GM23338 (cell line): ENCODE measurements at places on chromosomes 1 and 21. TPM values are rescaled to one million over a fixed set of nuclear protein-coding genes. Genes with fewer than 3 reads are reported as not detected.

Gene LRRC39
- total RNA-seq, result 0.87 TPM in 1 of 2 replicates, not detected in the other

Gene TMPRSS15
- total RNA-seq, result not detected in 2 replicates

GRCh38 chr1:212754680-212755079 is 36.9 kb downstream of the NSL1 start:
- no peak overlapping the region for H3K4me3 ChIP-seq
- H3K36me3 ChIP-seq, result no peaks in the 10 kb centered on the region; the same call in 1 of the 2 replicates
- H3K27ac ChIP-seq, result peak overlapping the region; percentile 55; the same call in 1 of the 2 replicates
- H3K27me3 ChIP-seq, result no peaks in the 10 kb centered on the region
- DNase-seq, result peak; percentile 33

DNA sequence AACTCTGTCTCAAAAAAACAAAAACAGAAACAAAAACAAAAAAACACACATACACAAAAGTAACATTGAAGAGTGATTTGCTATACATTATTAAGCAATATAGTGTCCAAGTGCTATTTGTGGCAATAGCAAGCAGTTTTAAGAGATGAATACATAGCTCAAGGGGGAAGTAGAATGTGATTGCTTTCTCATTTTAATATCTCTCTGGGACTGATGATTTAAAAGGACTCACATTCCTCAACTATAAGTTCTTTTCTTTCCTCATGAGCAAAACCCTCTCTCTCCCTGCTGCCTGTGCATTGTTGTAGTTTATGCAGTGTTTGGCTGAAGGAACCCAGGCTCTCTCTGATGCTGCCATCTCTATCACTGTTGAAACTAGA is 47.0 kb upstream of the CSF1 start:
- H3K4me3 ChIP-seq, result no peak overlapping the region
- H3K27me3 ChIP-seq, result no peaks in the 10 kb centered on the region
- H3K4me1 ChIP-seq, result peaks cover 19% of the 10 kb centered on the region
- H3K27ac ChIP-seq, result peak overlapping the region; percentile 53; the same call in 1 of the 2 replicates

GRCh38 chr1:48033495-48034045 is 36.4 kb upstream of the TRABD2B start:
- no peak overlapping the region for H3K27ac ChIP-seq
- H3K27me3 ChIP-seq, result no peaks in the 10 kb centered on the region
- H3K4me3 ChIP-seq, result no peak overlapping the region
- H3K4me1 ChIP-seq, result peaks cover 4% of the 10 kb centered on the region
- no peaks in the 10 kb centered on the region for H3K36me3 ChIP-seq

DNA sequence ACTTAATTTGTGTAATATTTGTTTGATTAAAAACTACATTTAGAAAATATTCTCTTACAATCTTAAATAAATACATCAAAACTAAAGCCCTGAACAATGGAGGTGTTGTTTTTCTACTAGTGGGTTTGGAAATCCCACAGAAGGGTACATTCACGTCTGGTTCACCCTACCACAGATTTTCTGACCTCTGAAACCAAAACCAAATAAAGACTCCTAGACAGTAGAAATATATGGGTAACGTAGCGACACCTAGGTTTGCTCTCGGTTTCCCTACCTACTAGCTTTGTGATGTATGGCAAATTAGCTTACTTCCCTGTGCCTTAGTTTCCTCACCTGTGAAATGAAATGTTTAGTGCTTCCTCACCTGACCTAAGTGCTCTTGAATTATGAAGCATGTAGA is 312.6 kb downstream of the DPYD start:
- DNase-seq, result no peak
- H3K36me3 ChIP-seq, result no peaks in the 10 kb centered on the region
- H3K4me1 ChIP-seq, result no peaks in the 10 kb centered on the region
- no peaks in the 10 kb centered on the region for H3K27me3 ChIP-seq

DNA sequence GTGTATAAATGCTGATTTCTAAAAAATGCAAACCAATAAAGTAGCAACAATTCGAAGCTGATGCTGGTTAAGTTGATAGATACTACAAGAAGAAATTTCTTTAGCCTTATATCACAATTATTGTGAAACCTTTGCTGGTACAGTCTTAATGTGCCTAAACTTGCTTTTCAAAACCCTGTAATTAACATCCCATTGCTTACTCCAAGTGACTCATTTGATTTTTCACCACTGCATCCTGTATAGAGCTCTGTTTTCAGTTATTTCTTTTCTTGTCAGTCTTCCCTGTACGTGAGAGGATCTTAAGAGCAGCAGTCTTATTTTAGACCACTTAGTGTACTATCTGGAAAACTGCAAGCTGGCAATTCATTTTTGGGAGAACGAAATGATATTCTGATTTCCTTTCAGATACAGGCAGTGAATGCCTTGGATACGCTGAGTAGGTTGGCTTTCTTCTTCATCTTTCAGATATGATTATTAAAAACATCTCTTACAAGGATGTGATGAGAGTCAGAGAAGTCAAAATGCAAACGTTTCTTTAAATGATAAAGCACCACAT is 210.3 kb downstream of the KCTD3 start:
- no peak overlapping the region for H3K4me3 ChIP-seq
- peaks cover 31% of the 10 kb centered on the region for H3K4me1 ChIP-seq
- no peak for DNase-seq
